Right renal cortex interstitium (tissue), 3 donors: ENCODE measurements at places on chromosomes 12 and 14. TPM values are rescaled to one million over a fixed set of nuclear protein-coding genes. Genes with fewer than 3 reads are reported as not detected.

Gene ART4
- 0.10 TPM for polyA plus RNA-seq

Gene GPR135
- 2.9 TPM for polyA plus RNA-seq

Gene ACSM4
- not detected for polyA plus RNA-seq

Gene TAS2R13
- not detected for polyA plus RNA-seq
